Epithelial cell of esophagus (primary cell): ENCODE measurements at places on chromosomes 3 and 15.

- DNase-seq: no peak
Observed at GRCh38 chr15:88656760-88657221, 18.0 kb downstream of the ISG20 start.

- peak; percentile 62 for DNase-seq
Observed at GRCh38 chr15:40941528-40942336, 11.5 kb upstream of the CHAC1 start.

GRCh38 chr3:43512754-43513404 is 108.9 kb downstream of the ANO10 start:
- DNase-seq: peak; percentile 36

- DNase-seq: no peak
Observed at GRCh38 chr3:151989621-151990020, 116.2 kb downstream of the SUCNR1 start.

DNA sequence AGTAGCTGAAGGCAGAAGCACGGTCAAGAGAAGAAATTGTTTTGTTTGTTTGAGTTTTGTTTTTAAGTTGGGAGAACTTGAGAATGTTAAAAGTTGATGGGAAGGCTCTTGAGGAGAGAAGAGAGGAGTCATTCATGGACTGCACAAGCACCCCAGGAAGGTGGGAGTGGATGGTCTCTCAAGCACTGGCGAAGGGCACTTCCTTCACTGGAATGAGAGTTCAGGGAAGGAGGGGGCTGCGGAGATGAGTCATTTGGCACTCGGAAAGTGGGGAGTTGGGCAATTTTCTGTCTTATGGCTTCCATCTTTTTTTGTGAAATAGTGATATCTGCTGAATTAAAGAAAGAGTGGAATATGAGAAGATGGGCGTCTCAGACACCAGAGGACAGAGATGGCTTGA is 66.0 kb downstream of the ATP13A4 start:
- no peak for DNase-seq

DNA sequence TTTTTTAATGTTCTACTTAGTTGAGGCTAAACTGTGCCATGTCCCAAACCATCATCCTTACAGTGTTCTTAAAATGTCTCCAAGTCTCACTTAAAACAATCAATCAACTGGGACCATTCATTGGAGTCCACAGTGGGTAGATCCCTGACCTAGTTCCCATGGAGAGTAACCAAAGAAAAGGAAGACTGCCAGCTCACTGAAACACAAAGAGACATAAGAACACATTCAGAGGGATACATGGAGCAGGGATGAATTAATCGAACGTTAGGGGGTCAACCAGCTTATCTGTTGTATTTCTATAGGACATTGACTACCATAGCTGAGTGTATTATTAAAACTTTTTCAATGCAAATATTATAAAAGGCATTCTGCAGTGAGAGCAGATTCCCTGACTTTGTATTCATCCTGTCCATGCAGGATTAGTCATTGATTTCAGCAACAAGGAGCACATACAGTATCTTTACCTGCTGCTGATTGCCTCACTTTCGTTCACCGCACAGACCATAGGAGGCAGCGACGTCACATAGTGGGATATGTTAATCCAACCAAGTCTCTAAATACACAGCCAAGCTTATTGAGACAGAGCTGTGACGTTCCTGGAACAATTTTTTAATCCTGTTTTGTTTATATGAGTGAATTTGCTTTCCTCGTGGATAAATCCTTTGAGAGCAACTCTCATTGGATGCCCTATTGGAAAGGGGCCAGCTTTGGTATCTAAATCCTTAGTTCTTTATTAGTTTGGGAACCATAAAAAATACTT is 364.9 kb upstream of the RBMS3 start:
- peak; percentile 95 for DNase-seq

DNA sequence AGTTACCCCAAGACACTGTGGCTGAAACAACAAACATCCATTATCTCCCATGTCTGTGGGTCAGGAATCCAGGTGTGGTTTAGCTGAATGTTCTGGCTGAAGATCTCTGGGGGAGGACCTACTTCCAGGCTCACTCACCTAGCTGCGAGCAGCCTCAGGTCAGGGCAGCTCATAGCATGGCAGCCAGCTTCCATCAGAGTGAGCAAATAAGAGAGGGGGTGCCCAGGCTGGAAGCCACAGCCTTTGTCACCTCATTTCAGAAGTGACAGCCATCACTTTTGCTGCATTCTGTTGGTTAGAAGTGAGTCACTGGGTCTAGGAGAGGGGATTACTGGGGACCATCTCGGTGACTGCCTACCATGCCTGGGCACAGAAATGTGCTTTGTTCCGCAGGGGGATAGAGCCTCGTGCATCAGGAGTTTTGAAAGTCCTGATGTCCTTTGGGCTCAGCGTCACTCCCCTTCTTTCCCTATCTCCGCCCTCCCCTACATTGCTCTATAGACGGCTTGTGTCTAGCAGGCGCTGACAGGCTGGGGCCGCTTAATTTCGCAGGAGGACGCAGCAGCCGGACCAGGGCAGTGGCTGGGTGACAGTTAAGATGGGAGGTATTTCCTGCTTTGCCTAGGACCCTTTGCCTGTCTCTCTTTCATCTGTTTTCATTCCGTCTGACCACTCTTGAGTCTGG is 25.4 kb downstream of the TGM4 start:
- peak; percentile 28 for DNase-seq

- no peak for DNase-seq
Observed at GRCh38 chr3:184590795-184591194, 29.2 kb downstream of the EPHB3 start.

- DNase-seq: peak; percentile 100
Observed at GRCh38 chr3:36992806-36993325, at the start of gene EPM2AIP1. EPM2AIP1 (minus strand) TSS chr3:36993131; CDS start chr3:36993077, 54 bp downstream.

- peak; percentile 33 for DNase-seq
Observed at GRCh38 chr3:141335531-141336061, 32.7 kb upstream of the ZBTB38 start.

DNA sequence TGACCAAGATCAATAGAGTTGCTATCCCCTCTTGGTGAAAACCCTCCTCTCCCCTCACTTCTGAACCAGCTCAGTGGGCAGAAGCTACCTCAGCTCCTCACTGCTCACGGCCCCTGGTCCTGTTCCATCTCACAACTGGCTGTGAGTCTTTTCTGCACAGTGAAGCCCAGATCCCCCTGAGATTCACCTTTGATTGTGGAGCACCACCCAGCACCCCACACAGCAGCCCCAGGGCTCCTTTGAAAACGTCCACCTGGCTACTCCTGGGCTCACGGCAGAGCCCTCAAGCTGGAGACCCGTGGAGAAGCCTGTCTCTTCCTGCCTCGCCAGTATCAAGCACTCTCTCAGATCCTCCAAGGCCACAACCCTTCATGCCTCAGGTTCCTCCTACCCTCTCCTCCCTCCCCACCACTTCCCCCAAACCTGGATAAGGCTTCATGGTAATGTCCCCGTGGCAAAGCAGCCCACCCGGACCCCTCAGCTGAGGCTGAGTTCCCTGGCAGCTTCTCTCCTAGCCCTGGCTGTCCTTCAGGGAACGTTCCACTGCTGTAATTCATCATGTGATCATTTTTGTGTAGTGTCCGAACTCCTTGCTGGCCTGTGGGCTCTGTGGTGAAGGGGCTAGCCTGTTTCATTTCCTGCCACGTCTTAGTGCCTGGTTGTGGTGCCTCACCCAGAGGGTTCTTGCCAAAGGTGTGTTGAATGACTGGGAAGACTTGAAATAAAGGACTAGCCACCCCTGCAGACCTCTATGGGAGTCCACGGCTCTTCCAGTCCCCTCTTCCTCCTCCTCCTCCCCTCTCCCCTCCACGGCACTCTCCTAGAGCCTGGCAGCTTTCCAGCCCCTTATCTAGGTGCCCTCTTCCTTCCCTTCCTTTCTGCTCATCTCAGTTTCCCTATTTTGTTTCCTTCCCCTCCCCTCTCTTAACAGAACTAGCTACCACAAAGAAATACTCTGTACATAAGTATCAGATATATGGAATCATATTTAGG is 44.5 kb downstream of the KY start:
- DNase-seq: no peak

GRCh38 chr15:71254491-71254890 is 139.2 kb downstream of the THSD4 start:
- no peak for DNase-seq

DNA sequence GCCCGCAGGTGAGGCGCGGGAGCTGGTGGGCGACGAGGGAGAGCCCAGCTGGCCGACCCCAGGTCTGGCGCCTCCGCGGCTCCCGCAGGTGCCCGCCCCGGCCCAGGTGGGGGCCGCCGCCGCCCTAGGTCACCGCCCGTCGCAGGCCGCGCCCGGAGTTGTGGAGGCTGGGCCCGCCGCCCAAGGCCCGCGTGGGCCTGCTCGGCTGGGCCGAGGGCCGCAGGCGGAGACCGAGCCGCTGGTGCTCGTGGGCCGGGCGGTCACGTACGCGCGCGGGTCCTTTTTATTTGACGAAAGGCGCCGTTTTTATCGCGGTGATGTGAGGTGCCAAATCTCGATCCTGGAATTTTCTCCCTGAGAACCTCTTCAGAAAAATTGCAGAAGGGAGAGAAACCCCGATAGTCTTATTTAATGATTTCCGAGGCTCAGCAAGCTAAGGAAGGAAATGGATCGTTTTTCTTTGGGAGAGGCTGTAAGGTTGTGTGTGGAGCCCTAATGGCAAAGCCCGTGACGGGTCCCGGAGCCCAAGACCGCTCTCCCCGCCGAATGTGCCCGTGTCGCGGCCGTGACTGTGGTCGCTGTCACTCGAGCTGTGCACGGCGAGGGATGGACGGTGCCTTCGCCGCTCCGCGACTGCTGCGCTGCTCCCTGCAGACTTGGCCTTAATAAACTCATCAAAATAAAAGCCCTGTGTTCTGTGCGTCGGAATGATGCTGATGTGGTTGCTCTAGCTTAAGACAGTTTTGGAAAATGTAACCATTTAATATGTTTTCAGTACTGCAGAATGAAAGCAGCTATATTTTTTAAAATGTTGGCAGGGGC is 612 bp downstream of the APPL1 start:
- peak; percentile 44 for DNase-seq

DNA sequence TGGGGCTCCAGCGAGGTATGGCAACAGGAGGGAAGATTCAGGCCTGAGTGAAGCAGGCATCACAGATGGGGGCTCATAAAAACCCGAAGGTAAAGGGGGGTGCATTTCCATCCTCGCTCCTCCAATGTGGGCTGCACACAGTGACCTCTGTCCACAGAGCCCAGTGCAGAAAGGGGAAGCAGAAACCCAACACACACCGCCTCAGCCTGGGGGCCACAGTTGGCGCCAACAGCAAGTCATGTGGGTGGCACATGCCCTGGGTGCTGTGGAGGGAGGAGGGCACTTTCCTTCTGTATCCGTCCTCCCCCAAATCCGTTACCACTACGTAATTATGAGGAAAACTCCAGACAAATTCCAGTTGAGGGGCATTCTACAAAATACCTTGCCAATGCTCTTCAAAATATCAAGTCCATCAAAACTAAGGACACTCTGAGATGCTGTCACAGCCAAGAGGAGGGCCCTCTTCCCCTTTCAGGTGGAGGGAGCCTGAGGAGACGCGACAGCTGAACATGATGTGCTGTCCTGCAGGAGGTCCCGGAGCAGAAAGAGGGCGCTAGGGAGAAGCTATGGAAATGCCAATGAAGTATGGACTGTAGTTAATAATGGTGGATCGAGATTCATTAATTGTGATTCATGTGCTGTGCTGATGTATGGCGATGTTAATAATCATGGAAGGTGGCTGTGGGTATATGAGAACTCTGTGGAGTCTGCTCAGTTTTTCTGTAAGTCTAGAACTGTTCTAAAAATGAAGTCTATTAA is 16.4 kb downstream of the APBA2 start:
- DNase-seq: no peak

GRCh38 chr3:182948305-182948704 is 32.0 kb downstream of the DCUN1D1 start:
- DNase-seq: no peak

DNA sequence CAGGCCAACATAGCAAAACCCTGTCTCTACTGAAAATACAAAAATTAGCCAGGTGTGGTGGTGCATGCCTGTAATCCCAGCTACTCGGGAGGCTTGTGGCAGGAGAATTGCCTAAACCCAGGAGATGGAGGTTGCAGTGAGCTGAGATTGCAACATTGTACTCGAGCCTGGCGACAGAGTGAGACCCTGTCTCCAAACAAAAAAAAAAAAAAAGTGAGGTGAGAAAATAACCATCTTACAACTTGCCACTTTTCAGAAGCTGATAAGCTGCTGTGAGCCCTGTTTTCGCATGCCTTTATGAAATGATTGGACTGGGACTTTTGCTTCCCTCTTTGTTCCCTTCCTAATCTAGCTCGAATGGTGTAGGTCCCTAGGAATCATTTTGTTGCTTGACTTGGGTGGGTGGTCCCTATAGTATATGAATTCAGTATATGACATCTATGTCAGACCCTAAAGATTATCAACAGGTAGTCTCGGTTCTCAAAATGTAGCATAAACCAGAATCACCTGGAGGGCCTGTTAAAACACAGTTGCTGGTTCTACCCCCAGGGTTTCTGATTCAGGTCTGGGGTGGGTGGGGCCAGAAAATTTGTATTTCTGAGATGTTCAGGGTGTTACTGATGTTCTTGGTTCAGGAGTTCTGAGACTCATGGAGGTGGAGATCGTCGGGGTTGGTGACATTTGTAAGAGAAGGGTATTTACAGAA is 107.9 kb downstream of the FNDC3B start:
- no peak for DNase-seq

DNA sequence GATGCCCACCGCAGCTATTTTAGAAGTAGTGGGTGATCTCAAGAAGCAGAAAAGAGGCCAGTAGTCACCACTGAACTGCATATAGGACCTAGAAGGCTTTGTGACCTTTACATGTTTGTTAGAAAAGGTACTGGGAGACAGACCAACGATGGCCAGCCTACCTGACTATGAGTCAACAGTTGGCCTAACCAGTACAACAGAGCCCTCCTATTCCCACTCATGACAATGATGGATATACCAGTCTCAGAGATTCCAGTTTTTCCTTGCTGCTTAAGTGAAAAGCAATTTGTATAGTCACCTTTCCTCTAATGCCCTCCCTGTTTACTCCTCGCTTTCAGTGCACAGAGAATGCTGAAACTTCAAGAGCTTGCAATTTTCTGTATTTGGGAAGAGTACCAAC is 86.6 kb upstream of the PPIB start:
- DNase-seq: peak; percentile 66

GRCh38 chr3:160450846-160451245 is 1.3 kb upstream of the TRIM59 start:
- no peak for DNase-seq

- peak; percentile 83 for DNase-seq
Observed at GRCh38 chr3:132346841-132347736, 29.9 kb downstream of the ACP3 start.

- DNase-seq: no peak
Observed at GRCh38 chr15:48563934-48564333, 81.6 kb downstream of the FBN1 start.

- DNase-seq: no peak
Observed at GRCh38 chr15:69616558-69616957, 163.9 kb downstream of the RPLP1 start.

DNA sequence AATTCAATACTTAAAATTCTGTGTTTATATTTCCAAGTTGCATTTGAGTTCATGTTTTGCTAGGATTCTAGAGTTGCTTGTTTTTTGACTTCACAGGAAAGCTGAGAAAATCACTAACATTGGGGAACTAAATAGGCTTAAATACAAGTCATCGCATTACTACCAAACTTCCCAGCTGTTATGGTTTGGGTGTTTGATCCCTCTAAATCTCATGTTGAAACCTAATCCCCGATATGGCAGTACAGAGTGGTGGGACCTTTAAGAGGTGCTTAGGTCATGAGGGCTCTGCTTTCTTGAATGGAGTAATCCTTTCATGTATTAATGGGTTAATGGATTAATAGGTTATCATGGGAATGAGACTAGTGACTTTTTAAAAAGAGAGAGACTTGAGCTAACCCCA is 77.2 kb upstream of the ARPP21 start:
- no peak for DNase-seq
